ENCODE measurements at places on chromosomes 5 and 9. TPM values are rescaled to one million over a fixed set of nuclear protein-coding genes. Genes with fewer than 3 reads are reported as not detected.

The RFK gene
- total RNA-seq: 19.2 TPM

The LTC4S gene
- 1.2 TPM for total RNA-seq

The S1PR3 gene
- total RNA-seq: 24.6 TPM

GRCh38 chr5:109063223-109063622 is 315.5 kb downstream of the FER start:
- DNase-seq: peak; percentile 41
- no peaks in the 10 kb centered on the region for H3K36me3 ChIP-seq
- no peak overlapping the region for H3K27ac ChIP-seq
- no peak overlapping the region for H3K4me3 ChIP-seq

DNA sequence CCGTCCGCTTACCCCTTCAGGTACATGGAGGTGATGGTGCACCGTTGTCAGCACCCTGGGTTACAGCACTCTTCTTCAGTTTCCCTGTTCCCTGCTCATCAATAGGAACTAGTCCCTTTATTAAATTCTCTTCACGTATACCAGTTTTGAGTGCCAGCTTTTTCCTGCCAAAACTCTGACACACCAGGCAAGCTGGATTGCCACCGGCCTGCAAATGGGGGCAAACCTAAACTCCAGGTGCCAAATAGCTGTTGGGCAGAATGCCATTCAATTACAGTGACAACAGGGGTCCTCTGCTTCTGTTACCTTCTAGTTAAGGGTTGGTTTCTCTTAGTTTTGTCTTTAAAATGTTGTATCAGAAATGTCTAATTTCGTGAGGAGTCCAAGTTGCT is 400.4 kb downstream of the OSTF1 start:
- H3K4me1 ChIP-seq: no peaks in the 10 kb centered on the region
- no peaks in the 10 kb centered on the region for H3K27me3 ChIP-seq
- H3K36me3 ChIP-seq: no peaks in the 10 kb centered on the region
- no peak overlapping the region for H3K4me3 ChIP-seq
- H3K27ac ChIP-seq: no peak overlapping the region
